NCI-H187 treated with DMSO at 0.1 percent for 48 hours (cell line): ENCODE measurements at places on chromosomes 12 and 14.

DNA sequence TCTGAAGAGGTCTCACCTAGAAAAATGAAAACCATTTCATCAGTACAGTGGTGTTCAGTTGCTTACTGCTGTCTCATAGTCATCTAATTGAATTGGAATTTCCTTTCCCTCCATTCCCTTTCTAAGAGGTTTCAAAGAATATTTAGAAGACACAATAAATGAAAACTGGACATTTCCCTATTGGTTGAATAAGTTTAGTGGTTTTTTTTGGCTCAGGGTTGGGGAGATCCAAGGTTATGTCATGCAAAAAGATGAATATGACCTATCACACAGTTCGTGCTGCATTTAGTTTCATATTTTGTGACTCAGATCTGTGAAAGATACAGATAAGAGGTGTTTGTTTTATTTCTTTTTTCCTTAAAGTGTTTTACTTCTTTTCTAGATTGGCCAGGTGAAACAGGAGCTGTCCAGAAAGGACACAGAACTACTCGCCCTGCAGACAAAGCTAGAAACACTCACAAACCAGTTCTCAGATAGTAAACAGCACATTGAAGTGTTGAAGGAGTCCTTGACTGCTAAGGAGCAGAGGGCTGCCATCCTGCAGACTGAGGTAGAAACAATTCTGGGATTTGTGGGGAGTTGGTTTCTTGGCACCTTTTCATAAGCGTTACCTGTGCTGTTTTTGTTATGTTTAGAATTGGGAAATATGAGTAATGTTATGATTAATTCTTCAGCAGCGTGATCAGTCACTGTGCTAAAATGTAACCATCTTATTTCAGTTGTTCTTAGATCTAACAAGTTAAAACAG lies 124.6 kb downstream of the ERC1 start:
- DNase-seq = no peak

DNA sequence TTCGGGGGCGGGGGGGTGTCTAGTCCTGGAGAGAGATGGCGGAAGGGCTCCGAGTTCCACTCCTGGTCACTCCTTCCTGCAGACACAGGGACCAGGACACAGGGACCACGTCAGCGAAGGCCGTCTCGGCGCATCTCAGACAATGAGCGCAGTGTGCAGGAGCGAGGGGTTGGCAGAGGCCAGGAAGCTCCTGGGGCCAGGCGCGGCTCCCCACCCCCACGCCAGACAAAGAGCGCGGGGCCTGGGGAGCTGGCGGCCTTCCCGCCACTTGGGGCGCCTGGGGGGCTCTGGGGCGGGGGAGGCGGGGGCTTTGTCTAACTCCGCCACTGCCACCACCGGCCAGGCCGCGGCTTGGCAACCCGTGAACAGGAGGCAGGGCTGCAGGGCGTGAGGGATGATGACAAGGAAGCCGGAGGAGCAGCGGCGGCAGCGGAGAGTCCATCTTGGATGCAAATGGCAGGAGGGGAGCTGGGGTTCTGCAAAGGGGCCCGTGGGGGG lies 2.2 kb downstream of the CDK2AP1 start:
- DNase-seq = no peak

- no peak for DNase-seq
Measured at GRCh38 chr12:6532927-6533652, 1.2 kb upstream of the GAPDH start.

GRCh38 chr12:106227641-106228319 lies 20.0 kb downstream of the CKAP4 start:
- DNase-seq = no peak

- DNase-seq = no peak
Measured at GRCh38 chr12:11780521-11781101, 131.1 kb downstream of the ETV6 start.

GRCh38 chr14:68950111-68950510 lies 29.0 kb downstream of the ACTN1 start:
- no peak for DNase-seq

DNA sequence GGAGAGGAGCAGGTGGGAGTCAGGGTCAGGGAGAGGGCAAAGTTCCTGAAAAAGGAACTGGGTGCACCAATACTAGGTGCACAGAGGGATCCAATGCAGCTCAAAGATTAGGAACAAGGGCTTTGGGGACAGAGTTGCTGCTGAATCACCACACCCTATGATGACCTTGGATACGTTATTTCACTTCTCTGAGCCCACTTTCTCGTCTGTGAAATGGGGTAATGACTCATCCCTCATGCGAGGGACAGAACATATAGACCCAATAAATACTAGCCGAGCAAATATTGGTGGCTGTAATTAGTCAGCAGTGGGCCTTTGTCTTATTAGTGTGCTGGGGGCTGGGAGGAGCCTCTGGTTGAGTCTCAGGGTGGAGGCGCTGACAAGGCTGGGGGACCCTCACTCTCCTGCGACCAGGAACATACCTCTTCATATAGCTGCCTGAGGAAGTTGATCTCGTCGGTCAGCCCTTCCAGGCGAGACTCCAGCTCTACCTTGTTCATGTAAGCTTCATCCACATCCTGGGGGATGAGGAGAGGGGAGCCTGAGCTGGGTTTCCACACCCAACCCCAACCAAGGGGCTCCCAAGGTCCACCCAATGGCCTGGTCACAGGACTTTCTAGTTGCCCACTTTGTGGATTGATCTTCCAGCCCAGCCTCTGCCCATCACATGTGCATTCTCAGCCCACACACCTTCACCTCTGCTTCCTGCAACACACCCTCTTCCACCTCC lies 4.5 kb downstream of the KRT8 start:
- DNase-seq = no peak

GRCh38 chr14:63773504-63773903 lies 45.6 kb upstream of the SGPP1 start:
- no peak for DNase-seq

DNA sequence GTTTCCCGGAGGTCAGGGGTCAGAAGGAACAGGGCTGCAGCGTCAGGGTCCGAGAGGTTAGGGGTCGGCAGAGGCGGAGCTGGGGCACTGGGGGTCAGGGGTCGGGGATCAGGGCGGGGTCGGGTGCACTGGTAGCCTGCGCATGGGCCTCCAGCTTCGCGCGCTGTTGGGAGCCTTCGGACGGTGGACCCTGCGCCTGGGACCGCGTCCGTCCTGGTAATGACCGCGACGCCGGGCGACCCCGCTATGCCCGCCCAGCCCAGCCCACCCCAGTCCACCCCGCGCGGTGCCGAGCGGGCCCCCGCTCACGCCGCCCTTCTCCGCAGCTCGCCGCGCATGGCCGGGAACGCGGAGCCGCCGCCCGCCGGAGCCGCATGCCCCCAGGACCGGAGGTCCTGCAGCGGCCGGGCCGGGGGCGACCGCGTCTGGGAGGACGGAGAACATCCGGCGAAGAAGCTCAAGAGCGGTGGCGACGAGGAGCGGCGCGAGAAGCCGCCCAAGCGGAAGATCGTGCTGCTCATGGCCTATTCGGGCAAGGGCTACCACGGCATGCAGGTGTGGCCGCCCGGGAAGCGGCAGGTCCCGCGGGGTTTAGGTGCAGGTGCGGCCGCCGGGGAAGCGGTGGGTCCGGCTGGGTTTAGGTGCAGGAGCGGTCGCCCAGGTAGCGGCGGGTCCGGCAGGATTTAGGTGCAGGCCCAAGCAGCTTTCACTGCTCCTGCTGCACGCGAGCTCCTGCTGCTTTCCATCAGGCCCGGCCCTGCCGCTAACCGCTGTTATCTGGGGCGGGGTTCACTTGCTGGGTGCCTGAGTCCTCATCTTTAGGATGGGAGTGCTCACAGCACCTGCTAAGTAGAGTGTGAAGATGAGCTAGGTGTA lies 743 bp downstream of the PUS1 start:
- no peak for DNase-seq

GRCh38 chr12:96300064-96300463 lies 100.2 kb downstream of the CDK17 start:
- no peak for DNase-seq

DNA sequence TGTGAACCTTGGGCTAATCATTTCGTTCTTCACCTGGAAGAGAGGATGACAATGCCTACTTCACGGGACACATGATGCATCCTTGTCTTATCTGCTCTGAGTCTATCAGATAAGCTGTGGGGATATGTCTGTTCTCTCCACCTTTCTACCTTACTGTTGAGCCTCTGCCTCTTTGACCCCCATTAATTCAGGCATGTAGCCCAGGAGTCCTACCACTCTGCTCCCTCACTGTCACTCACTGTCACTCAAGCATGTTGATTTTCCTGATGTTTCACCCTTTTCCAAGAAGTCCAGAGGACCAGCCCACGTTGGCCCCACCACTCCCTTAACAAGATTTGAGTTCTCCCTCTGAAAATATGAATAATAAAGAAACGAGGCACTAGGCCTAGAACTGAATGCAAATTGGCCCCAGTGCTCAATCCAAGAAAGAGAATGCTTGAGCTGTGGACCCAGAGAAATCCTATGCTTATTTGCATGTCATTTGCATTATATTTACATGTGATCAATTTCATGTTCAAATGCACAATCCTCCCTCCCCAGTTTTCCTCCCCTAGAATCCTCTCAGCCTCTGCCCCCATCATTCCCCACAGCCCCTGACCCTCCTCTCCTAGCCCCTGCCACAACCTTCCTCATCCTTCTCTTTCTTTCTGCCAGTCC lies 6.4 kb upstream of the SMUG1 start:
- no peak for DNase-seq

DNA sequence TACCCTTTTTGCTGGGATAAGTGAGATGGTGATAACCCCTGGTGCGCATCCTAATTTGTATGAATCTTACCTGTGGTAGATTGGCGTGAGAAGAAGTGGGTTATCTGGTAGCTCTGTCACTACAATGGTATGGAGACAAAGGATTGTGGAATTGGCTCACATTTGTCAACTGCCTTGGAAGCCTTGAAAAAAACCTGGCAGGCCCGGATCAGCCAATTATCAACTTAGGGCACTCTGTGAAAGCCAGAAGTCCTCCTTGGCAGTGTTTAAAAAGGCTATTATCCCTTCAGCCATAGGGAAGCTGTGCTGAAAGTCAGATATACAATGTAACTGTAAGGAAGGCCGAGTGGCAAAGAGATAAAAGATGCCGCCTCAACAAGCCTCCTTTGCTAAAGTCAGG lies 56.5 kb downstream of the WASHC3 start:
- DNase-seq = no peak

- DNase-seq = peak; percentile 79
Measured at GRCh38 chr12:8038659-8039114, 6.2 kb downstream of the FOXJ2 start.

DNA sequence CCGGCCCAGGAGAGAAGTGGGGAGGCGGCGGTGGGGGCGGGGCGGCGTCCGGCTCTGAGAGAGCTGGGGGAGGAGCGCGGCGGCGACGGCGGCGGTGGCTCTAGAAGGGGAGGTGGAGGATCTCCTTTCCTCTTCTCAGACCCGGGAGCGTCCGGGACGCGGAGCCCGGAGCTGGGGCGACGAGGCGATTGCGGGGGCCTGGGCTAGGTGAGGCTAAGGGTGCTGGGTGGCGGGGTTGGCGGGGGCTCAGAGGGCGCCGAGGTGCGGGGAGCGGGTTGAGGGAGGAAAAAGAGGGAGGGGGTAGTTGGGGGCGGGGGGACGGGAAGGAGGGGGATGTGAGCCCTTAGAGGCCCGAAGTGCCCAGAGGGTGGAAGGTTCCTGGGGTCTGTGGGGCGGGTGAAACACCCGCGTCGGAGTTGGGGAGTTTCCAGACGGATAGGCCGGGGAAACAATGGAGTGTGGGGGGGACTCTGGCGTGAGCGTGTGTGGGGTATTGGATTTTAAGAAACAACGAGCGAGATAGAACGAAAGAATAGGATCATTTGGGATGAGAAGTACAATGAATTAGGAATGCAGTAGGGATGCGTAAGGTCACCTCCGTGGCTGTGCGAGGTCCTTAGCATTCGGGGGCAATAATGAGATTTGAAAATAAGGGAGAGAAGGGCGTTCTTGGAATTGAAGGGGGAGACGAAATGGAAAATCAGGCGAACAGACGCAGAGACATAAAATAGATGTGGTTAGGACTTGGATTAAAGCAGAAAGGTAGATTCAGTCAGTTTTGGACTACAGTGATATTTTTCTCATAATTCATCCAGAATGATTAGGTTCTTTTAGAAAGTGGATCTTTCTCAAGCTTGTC lies at the start of gene SPATS2:
TSS of gene SPATS2 (plus strand) at position 82 of the 859 bp plus-strand sequence. CDS start 93,551 bp downstream, outside the sequence.
- no peak for DNase-seq

- DNase-seq = no peak
Measured at GRCh38 chr14:52545584-52546317, 6.6 kb downstream of the TXNDC16 start.

DNA sequence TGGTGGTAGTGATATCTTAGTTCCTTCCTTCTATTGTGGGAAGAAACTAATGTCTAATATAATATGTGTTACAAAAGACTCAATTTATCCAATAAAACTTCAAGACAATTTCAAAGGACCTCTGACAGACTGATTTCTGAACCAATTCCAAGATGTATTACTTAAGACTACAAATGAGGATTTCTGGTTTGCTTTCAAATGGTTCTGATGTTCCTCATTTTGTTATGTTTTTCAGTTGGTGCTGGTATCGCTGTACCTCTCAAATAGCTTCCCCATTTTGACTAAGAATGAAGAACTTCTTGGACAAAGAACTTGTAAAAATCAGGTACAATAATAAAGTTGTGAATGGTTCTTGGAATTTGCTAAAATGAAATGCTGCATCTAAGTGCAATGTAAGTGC lies 19.4 kb upstream of the MBIP start:
- no peak for DNase-seq

- DNase-seq = peak; percentile 69
Measured at GRCh38 chr14:101961011-101961721, 3.2 kb upstream of the DYNC1H1 start.

DNA sequence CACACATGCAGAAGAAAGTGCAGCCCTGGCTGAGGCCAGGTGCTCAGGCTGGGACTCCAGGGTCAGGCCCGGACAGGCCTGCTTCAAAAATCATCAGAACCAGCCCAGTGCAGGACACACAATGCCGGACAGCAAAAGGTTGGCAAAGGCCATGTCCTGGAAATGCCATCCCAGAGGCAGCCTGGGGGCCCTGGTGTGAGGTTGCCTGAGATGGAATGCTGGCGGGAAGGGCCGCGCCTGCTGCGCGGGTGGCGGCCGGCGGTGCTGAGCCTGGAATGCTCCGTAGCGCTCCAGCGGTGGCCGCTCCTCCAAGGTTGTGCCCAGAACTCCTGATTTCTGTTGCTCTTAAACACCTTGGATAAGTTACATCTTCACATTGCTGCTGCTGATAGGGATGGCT lies 21.7 kb upstream of the CRIP2 start:
- no peak for DNase-seq

DNA sequence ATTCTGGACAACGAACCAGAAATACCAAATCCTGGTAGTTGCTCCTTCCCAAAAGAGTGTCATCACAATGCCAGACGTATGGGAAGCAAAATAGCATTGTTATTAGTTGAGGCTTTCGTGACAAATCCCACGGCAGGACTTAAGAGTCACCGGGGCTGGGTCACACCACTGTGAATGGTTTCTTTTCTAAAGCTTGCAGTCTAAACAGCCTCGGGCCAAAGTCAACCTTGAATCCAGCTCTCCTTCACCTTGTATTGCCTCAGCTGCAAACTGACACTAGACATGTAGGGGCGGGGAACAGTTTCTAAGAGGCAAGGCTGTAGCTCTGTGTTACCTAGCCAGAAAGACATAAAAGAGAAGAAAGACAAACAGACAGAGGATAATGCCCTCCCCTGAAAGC lies 734.8 kb downstream of the MED13L start:
- no peak for DNase-seq

- DNase-seq = no peak
Measured at GRCh38 chr12:44296624-44297197, 460.8 kb downstream of the TMEM117 start.

GRCh38 chr12:54024581-54025305 lies 3.5 kb upstream of the HOXC6 start:
- no peak for DNase-seq

GRCh38 chr14:75044322-75044721 lies 6.9 kb downstream of the MLH3 start:
- DNase-seq = no peak

GRCh38 chr12:47066278-47067025 lies 13.0 kb upstream of the PCED1B start:
- DNase-seq = no peak

- DNase-seq = peak; percentile 35
Measured at GRCh38 chr12:100554608-100555077, 18.8 kb upstream of the GAS2L3 start.
